Stimulated activated CD4-positive, alpha-beta T cell treated with anti-CD3 and anti-CD28 coated beads, Interleukin-4, amount 100 ng/mL, for 4 hours (primary cell): ENCODE measurements at places on chromosomes 4 and X.

DNA sequence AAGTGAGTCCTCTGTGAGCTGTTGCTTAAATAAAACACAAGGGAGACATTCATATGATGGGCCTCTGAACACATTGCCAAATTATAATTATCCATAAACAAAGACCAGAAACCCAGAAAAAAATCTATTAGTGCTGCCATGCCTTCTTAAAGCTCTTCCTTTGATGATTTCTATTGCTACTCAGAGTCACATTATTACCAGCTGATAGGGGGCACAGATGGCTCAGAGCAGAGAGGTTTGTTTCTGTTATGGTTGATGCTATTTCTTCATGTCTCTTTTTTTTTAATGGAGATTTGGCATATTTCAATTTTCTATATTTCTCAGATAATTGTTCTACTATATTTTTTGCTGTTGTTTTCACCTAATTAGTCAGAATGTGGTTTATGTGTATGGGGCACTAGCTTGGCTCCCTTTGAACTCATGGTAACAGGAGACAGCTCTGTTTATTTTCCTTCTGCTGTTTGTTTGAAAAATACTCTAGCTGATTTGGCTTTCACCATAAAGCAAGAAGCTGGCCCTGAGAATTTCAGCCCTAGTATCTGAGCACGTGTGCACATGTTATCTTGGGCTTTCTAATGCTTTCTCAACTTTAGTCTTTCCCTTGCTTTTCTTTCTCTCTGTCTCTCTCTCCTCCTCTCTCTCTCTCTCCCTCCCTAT lies 568.8 kb downstream of the PPARGC1A start:
- no peak for DNase-seq

DNA sequence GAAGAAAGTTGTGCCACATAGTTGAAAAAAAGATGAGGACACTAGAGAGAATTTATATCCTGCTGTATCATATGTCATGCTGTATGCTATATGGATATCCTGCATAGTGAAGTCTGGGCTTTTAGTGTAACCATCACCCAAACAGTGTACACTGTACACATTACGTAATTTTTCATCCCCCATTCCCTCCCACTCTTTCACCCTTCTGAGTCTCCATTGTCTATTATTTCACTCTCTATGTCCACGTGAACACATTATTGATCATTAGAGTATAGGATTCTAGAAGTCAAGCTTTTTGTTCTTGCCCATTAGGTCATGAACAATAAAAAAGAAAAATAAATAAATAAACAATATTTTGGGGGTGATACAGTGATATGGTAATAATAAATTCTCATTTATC lies 18.0 kb upstream of the FRYL start:
- no peak for DNase-seq

DNA sequence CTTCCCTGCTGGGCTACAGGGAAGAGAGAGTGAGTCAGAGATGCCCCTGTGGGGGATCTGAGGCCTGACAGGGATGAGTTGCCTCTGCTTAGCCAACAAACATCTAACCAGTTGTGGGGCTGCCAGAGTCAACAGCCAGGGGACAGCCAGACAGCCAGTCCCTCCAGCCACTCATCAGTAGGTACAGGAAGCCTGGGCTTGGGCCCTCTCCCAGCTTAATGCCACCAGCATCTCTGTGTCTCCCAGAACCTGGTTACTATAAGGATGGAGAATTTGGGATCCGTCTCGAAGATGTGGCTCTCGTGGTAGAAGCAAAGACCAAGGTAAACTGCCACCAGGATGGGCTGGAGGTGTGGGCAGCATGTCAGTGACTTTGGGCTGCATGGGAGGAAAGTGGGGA lies 17.3 kb upstream of the SASH3 start:
- DNase-seq, result no peak

DNA sequence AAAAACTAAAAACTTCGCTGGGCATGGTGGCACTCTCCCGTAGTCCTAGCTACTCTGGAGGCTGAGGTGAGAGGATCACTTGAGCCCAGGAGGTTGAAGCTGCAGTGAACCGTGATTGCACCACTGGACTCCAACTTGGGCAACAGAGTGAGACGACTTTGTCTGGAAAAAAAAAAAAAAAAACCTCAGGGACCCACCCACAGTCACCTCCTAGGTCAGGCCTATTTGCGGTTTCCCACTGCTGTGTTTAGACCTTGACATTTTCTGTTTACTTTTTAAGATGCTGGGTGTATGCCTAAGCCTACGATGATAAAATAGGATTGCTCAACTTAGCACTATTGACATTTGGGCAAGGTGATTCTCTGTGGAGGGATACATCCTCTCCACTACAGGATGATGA lies 197.4 kb upstream of the TBL1X start:
- DNase-seq, result no peak

GRCh38 chrX:54529151-54529550 lies 868 bp upstream of the GNL3L start:
- DNase-seq, result no peak

DNA sequence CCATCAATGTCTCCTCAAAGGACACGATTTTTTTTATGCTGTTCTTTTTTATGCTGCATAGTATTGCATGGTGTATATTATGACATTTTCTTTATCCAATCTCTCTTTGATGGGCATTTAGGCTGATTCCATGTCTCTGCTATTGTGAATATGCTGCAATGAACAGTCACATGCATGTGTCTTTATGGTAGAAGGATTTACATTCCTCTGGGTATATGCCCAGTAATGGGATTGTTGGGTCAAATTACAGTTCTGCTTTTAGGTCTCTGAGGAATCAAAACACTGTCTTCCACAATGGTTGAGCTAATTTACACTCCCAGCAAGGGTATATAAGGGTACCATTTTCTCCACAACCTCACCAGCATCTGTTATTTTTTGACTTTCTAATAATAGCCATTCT lies 113.9 kb downstream of the GRIA3 start:
- no peak for DNase-seq

- DNase-seq, result no peak
Measured at GRCh38 chr4:12207396-12207795, 778.7 kb upstream of the HS3ST1 start.

- no peak for DNase-seq
Measured at GRCh38 chr4:7247946-7248345, 55.6 kb downstream of the SORCS2 start.
